ENCODE measurements at places on chromosomes 2 and 18.

DNA sequence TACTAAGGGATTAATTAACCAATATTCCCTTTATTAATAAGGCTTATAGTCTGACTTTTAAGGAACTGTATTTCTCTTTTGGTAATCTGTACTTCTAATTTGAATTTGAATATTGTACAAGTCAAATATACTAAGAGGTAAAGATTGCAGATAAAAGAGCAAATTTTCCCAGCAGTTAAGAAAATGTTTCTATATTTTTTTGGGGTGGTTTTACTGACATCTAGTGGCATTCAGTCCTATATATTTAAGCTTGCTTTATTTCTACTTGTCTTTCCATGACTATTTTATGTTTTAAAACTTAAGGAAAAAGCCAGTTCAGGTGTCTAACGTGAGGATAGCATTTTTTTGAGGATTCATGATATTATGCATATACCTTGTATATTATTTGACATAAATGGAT, 41.6 kb downstream of the TDRD15 start:
- DNase-seq = no peak

DNA sequence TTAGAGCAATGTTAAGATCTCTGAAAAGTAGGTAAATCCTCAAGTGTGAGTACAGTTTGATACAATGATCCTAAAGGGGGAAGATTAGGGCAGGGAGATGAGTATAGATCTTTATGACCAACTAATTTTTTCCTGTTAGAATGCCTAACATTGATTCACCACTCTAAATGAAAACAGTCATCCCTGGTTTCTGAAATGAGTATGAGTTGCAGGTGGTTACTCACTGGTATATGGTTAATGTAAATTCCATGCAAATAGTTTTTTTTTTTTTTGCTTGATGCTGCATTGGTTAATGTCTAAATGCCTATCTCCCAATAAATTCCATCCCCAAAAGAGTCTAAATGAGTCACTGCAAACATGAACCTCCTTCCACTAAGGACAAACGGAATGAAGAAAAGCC, 55.0 kb upstream of the SERPINB2 start:
- no peak for DNase-seq

DNA sequence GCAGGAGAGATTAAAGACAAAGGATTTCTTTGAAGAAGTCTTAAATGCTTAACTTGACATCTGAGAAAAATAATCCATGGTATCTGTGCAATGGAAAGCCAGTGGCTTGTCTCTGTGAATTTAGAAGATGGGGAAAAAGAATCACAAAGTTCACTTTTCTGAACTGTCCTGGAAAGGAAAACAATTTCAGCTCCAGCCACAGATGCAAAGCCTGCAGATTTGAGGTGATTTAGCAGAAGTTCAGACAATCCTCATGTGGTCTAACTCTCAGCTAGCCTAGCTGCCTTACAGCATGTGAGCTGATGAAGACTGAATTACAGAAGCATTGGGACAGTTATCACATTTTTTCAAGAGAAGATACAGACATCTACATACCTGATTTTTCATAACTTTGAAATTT, 126.7 kb upstream of the ITGB6 start:
- DNase-seq = no peak

GRCh38 chr18:10032331-10033015, 118.7 kb downstream of the VAPA start:
- no peak for DNase-seq

DNA sequence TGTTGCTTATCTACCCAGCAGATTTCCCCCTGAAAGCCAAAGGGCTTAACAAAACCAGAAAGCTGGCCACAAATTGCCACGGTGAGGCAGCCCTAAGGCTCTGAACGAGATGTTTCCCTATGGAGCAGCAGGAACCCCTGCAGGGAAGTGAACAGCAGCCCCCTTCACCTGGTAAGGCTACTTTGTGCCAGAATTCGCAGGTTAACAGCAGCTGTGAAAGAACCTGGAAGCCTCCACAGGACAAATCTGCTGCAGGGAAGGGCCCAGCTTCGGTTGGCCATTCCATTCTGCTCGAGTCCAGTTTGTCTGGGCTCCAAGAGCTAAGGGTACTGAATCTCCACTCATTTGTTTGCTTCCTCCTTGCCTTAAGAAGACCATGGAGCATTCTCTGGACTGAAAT, 175.3 kb downstream of the PDE11A start:
- DNase-seq = no peak

DNA sequence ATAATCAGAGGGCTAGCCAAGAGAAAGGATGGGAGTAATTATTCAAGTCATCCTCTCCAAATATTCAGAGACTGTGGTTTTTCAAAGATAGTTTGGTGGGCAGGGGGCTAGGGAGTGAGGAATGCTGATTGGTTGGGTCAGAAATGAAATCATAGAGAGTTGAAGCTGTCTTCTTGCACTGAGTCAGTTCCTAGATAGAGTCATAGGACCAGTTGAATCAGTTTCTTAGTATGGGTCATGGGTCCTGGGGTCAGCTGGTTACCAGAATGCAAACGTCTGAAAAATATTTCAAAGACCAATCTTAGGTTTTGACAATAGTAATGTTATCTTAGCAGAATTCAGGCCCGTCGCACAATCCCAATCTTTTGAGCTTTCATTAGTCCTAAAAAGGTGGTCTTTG, 171.4 kb upstream of the SPATS2L start:
- DNase-seq = no peak

DNA sequence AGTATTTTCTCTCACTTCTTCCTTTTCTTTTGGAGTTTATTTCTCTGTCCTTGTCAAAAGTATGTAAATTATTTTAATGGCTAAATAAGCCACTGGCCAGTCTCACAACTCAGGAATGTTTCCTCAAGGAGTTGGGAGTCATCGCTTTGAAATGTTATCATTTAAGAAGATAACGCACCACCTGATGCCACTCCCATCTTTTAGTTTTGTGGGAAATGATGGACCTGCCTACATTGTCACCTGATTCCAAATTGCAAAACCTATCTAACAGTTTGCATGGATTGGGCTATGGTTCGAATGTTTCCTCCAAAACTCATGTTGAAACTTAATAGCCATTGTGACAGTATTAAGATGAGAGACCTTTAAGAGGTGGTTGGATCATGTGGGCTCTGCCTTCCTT, 32.4 kb upstream of the PPM1B start:
- no peak for DNase-seq

DNA sequence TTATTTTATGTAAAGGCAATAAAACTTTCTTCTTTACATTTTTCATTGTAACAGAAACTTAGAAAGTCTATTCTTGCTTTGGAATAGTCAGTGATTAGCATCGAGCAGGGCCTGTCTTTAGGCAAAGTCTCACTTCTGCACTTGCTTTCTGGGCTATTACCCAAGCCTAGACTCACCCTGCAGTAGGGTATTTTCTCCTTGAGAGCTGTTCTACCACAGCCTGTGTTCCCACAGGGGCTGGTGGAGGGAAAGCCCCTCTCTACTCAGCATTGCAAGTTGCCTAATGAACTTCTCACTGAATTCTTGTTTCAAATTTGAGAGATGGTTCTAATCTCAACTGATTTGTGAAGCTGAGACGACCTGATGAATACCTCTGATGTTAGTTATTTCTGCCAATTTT, 111.7 kb upstream of the KLHL14 start:
- DNase-seq = no peak

DNA sequence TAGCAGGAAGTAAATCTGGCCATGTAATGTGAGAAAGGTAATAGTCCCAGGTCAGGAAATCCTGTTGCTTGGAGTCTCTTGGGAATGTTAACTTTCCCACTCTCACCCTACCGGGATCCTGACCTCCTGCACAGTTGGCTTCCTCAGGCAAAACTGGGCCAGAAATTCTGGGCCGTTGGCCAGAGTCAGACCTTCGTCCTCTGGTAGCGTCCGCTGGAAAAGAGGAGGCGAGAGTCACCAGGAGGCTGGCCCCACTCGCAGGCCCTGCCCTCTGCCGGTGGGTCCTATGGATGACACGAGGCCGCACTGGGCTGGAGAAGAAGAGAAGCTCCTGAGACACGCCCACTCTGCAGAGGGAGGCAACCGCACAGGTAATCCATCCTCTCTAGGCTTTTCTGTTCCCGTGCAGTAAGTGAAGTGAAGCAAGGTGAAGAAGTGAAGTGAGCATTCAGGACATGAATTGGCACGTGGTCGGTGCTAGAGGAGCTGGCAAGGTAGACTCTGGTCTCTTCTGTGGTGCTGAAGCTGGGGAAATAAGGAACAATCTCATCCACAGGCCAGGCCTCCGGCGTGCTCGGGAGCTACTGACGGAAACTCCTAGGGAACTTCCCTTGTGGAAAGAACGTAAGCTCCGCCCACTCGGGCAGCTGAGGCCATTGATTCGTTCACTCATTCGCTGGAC, 182.7 kb upstream of the GLI2 start:
- DNase-seq = peak; percentile 64

DNA sequence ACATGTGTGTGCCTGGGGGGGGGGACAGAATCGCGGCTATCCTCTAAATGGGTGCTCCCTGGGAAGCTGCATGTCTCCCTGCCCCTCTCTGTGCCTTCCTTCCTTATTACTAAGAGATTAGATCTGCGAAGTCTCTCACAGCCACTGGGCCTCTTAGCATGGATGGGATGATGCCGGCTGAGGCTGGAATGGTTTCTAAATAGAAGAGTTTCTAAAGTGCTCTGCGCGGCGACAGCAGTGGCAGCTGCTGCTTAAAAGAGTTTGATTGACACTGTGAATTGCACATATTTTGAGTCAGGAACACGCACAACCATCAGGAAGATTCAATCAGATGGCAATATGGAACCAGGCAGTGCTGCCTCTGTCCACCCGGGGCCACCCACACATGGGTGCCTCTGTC, 163.8 kb downstream of the CLIP4 start:
- no peak for DNase-seq

GRCh38 chr18:32424696-32425095, 46.0 kb downstream of the GAREM1 start:
- DNase-seq = no peak

GRCh38 chr2:85843543-85843942, 45.2 kb downstream of the ST3GAL5 start:
- no peak for DNase-seq

- no peak for DNase-seq
Observed at GRCh38 chr18:58303363-58303762, 259.3 kb downstream of the NEDD4L start.

DNA sequence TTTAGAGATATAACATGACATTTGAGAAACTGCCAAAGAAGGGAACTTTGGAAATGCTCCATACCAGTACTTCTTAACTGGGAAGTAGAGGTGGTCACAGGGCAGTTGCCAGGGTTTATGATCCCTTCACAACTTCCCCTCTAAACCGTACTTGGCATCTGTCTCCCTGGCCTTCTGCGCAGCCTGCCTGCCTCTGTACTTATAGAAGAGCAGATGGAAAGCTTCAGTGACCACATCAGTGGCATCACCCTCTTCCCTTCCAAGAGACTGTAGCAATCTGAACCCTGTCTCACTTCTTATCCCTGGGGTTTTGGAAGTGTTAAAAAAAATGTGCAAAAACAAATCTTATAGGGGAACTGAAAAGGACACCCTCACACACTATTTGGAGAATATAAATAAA, 64.1 kb downstream of the EIF2AK3 start:
- no peak for DNase-seq

GRCh38 chr2:145777297-145777696, 1257.4 kb upstream of the ZEB2 start:
- DNase-seq = no peak

DNA sequence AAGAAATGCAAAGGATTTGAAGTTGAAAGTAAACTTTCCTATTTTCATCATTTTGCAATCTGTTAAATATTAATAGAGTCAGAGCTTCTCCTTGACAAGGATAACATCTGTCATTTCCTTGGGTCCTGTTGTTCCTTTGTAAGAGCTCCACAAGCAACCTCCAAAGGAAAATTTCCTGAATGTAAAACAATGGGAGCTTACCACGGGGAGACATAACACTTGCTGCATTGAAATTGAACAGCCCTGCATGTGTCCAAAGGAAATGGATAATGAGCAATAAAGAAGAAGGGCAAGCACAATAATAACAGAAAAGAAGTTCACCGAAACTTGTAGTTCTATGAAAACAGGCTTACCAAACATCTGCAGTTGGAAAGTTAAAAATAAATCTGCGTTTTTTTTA, 42.0 kb upstream of the SCG2 start:
- peak; percentile 31 for DNase-seq

GRCh38 chr18:72871091-72871490, 3.3 kb upstream of the NETO1 start:
- DNase-seq = no peak

DNA sequence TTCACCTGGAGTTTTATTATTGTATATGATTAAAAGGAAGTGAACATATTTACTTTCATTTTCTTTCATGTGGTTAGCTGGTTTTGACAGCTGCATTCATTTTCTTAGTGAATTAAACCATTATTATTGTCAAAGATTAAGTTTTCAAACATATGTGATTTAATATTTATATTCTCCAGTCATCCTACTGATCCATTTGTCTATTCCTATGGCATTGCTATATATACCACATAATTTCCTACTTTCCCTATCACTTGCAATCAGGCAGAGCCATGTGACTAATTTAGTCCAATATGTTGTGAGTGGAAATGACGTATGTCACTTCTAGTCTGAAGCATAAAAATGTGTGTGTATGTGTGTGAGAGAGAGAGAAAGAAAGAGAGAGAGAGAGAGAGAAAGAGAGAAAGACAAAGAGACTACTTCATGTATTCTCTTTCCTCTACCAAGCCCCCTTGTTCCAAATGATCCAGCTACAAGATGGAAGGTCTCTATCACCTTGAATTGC, 12.0 kb upstream of the TACR1 start:
- no peak for DNase-seq

DNA sequence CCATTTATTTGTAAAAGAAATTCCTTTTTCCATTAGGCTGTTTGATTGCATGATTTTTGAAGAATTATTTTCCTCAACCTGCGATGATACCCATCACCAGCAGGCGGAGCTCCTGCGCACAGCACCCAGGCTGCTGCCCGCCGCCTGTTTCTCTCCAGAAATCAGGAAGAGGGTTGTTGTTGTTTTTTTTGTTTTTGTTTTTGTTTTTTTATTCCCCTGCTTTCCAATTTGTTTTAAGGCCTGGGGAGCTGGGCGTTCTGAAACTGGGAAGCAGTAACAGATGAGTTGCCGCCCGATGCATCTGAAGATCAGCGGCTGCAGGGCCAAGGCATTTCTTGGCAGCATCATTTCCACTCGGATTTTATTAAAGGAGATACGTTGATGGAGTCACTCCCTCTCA, 132.1 kb downstream of the MBP start:
- DNase-seq = peak; percentile 56

GRCh38 chr18:36766836-36767235, 62.0 kb downstream of the TPGS2 start:
- no peak for DNase-seq

- DNase-seq = no peak
Observed at GRCh38 chr2:57987835-57988573, 58.6 kb upstream of the VRK2 start.

Data from NCI-H146 (cell line).